ENCODE measurements at places on chromosomes 2 and 18.
A peak's percentile ranks its signal among the peaks of the same experiment; 100 is the strongest.

- no peak for DNase-seq
These were observed 3.4 kb upstream of the SPATS2L start for GRCh38 chr2:200302940-200303727.

GRCh38 chr2:128399256-128399655, 80.6 kb upstream of the HS6ST1 start:
- DNase-seq, result no peak

DNA sequence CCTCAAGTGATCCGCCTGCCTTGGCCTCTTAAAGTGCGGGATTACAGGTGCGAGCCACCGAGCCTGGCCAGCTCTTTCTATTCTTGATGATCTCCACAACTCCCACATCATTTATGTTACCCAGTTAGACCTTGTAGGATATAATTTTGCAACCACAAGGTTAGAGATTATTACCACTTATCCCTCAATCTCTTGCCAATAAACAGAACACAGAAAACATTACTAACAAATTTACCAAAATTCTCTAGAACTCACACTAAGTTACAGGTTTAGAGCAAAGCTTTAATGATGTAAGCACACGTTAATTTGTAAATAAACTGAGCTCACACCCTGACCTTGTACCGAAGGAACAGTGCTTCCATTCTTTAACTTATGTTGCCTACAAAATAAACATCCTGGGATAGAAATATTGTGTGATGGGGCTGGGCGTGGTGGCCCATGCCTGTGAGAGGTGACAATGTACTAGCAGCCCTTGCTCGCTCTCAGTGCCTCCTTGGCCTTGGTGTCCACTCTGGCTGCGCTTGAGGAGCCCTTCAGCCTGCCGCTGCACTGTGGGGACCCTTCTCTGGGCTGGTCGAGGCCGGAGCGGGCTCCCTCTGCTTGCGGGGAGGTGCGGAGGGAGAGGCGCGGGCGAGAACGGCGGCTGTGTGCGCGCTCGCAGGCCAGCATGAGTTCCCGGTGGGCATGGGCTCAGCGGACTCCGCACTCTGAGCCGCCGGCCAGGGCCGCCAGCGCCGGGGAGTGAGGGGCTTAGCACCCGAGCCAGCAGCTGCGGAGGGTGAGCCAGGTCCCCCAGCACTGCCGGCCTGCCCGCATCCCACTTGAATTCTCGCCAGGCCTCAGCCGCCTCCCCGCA, 42.1 kb upstream of the ITSN2 start:
- no peak for DNase-seq

GRCh38 chr2:77977471-77978063, 455.4 kb upstream of the LRRTM4 start:
- DNase-seq, result no peak

GRCh38 chr18:22563164-22563583, 145.5 kb upstream of the CTAGE1 start:
- DNase-seq, result peak; percentile 95

DNA sequence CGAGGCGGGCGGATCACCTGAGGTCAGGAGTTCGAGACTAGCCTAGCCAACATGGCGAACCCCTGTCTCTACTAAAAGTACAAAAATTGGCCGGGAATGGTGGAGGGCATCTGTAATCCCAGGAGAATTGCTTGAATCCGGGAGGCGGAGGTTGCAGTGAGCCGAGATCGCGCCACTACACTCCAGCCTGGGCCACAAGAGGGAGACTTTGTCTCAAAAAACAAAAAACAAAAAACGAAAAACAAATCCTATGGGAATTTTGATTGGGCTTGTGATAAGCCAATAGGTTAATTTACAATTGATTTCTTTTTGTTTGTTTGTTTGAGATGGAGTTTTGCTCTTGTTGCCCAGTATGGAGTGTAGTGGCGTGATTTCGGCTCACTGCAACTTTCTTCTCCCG, 24.2 kb upstream of the TOGARAM2 start:
- peak; percentile 31 for DNase-seq

- DNase-seq, result no peak
These were observed 178.7 kb downstream of the SRBD1 start for GRCh38 chr2:45432406-45432805.

- DNase-seq, result peak; percentile 82
These were observed 141.8 kb downstream of the MEIS1 start for GRCh38 chr2:66576561-66577320.

GRCh38 chr2:46489423-46490174, 10.2 kb downstream of the TMEM247 start:
- DNase-seq, result no peak

- no peak for DNase-seq
These were observed 153.4 kb downstream of the TNS1 start for GRCh38 chr2:217849154-217849975.

- no peak for DNase-seq
These were observed 398.0 kb downstream of the CPS1 start for GRCh38 chr2:210954386-210954907.

GRCh38 chr2:11236335-11236734, 81.1 kb downstream of the SLC66A3 start:
- peak; percentile 13 for DNase-seq

DNA sequence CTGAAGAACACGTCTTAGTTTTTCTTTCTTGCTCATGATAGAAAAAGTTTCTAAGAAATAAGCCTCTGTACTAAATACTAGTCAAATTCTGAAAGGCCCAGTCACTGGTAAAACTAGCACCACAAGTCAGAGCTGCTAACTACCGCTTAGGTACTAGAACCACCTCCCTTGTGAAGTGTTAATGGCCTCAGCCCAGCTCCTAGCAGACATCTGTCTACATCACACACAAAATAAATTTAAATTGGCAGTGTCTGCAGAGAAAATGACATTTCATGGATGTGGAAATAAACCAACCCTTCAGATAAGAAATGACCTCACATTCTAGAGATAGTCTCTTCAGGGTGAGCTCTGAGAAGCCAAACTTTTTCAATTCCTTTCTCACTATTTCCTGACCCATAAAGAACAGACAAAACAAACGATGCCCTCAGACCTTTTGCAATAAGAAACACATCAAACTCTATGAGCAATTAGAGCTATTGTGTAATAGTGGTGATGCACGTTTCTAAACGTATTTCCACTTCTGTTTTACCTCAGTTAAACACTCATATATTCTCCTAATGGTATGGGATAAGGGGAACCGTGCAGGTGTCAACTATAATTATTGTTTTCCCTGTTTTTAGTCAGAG, 70.3 kb upstream of the DSG1 start:
- no peak for DNase-seq

- peak; percentile 88 for DNase-seq
These were observed 105.8 kb downstream of the ARHGAP28 start for GRCh38 chr18:6835345-6835744.

- DNase-seq, result no peak
These were observed 71.0 kb downstream of the TPO start for GRCh38 chr2:1484131-1484884.

DNA sequence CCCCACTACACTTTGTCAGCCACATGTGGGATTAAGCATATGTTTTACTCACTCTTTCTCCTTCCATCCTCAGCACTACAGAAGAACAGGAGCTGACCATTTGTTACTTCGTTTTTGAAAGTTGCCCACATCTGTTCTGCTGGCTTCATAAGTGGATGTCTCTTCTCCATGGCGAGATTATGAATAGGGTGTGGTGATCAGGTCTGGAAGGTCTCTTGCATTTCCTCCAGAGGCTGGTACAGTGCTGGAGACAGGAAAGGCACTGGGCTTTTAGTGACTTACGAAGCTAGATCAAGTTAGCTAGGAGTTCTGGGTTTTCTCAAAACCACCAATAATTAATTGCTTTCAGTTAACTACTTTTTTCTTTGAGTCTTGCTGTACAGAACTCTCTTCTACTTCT, 136.5 kb downstream of the AQP4 start:
- no peak for DNase-seq

DNA sequence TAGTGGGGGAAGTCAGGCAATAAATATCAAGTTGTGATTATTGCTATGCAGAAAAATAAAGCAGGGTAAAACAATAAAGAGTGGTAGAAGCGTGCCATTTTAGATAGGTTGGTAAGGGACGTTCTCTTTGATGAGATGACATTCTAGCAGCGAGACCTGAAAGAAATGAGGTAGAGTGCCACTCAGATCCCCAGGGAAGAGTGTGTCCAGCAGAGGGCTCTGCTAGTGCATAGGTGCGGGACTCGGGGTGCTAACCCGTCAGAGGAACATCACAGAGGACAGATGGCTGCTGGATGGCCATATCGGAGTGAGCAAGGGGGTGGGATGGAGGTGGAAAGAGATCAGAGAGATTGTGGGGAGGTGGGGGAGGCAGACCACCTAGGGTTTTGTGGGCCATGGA, 16.3 kb upstream of the GTF2A1L start:
- no peak for DNase-seq

DNA sequence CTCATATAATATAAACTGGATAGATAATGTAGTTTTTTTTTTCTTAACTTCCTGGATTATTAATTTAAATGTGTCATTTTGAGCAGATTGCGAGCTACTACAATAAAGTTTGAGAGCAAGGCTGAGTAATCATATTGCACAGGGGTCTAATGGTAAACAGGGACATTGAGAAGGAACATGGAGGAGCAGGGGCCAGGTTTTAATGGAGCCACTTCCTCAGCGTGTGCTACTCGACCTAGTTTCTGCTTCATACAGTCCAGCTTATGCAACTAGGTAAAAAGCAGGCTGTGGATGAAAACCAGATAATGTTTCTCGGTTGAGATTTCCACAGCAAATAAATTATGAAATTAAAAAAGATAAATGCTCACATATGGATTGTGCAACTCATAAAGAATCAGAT, 1915.7 kb upstream of the CELF4 start:
- DNase-seq, result peak; percentile 51

- DNase-seq, result no peak
These were observed 81.7 kb downstream of the EPC2 start for GRCh38 chr2:148726228-148726627.

DNA sequence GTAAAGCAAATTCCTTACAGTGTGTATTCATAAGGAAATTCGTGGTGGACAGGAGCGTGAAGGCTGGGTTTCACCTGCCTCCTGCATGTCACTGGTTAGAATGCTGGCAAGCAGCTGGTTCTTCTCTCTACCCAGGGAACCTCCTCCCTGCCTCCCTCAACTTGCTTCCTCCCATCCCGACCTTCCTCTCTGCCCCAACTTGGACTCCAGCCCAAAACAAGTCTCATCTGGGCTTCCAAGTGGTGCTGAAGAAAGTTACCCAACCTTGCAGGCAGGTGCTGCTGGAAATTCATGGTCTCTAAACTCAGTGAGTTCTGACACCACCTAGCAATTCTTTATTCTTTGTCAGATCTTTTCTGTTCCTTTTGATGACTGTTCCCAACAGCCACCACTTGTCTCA, 184.5 kb downstream of the BCL2 start:
- DNase-seq, result no peak

- DNase-seq, result no peak
These were observed 994.1 kb upstream of the ACVR2A start for GRCh38 chr2:146850746-146851145.

DNA sequence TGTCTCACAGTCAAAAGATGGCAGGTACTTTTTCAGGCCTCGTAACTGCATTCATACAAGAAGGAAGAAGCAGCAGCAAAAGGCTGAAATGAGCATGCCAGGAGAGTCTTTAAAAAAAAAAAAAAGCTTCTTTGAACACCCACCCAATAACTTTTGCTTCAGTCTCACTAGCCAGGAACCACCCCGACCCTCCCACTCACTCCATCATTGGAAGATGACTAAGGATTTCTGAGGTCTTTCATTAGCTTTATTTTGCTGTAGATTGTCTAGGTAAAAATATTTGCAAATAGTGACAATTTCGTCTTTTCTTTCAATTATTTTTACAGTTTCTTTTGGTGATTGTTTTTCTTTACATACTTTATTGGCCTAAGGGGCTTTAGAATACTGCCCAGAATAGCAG, 37.9 kb downstream of the RBBP8 start:
- DNase-seq, result no peak

GRCh38 chr18:39591649-39592048, 2026.1 kb upstream of the CELF4 start:
- DNase-seq, result no peak

DNA sequence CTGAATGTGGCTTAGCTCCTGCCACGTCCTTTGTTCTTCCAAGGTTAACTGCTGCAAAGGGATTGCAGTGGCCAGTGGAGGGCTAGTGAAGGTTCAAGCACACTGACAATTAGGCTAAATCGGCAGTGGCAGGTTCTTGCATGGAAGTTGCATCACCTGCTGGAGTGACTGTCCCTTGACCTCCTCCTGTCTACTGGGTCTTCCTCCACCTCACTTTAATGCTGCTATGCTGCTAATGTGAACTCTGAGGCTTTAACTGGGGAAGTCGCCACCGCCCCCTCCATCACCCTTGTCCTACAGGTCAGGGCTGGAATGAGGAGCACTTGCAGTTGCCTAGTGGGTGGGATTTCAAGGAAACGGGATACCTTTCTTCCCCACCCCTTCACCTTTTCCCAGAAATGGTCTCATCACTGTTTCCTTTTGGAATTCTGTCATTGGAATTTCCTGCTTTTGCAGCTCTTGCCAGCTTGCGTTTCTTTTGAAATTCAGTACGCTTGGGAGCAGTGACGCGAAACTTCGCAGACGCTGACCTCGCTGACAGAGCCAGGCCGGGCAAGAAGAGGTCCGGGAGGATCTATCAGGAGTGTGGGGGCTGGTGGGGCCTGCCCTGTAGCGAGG, 150.3 kb downstream of the SH3RF3 start:
- DNase-seq, result peak; percentile 80

DNA sequence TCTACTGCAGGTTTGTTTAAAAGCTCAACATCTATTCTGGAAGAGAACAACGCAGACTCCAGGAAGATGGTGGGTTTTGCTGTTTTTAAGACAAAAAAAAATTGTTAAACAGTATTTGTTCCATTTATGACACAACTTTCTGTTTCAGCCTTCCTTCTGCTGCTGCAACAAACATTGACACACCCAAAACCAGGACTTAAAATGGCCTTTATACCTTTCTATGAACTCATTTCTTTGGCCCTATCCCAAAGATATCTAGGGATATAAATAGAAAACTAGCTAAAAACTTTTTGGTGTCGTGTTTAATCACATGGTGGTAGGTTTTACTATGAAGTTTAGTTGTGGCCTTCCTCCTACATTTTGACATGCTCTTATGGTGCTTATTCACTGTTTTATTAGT, 964 bp upstream of the GALNT3 start:
- DNase-seq, result no peak

DNA sequence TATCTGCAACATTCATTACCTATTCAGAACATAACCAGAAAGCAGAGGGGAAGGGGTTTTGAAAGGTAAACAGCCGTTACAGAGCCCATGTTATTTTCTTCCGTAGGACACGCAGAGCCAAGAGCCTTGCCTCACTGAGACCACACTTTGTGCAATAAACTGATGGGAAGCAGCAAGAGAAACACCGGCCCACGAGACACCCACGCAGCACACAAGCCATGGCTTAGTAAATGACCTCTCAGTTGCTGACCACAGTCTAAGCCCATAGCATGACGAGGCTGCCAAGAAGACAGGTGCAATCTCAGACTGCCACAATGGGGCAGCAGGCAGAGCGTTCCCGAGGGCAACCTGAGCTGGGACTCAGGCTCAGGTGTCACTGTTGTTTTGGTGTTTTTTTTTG, 59.6 kb downstream of the CABYR start:
- no peak for DNase-seq

GRCh38 chr2:74856004-74856578, 22.2 kb downstream of the HK2 start:
- no peak for DNase-seq

- peak; percentile 55 for DNase-seq
These were observed 298.7 kb upstream of the COL3A1 start for GRCh38 chr2:188675391-188676009.
